ENCODE measurements at places on chromosomes 16 and 17. TPM values are rescaled to one million over a fixed set of nuclear protein-coding genes. Genes with fewer than 3 reads are reported as not detected.
A peak's percentile ranks its signal among the peaks of the same experiment; 100 is the strongest.

DNA sequence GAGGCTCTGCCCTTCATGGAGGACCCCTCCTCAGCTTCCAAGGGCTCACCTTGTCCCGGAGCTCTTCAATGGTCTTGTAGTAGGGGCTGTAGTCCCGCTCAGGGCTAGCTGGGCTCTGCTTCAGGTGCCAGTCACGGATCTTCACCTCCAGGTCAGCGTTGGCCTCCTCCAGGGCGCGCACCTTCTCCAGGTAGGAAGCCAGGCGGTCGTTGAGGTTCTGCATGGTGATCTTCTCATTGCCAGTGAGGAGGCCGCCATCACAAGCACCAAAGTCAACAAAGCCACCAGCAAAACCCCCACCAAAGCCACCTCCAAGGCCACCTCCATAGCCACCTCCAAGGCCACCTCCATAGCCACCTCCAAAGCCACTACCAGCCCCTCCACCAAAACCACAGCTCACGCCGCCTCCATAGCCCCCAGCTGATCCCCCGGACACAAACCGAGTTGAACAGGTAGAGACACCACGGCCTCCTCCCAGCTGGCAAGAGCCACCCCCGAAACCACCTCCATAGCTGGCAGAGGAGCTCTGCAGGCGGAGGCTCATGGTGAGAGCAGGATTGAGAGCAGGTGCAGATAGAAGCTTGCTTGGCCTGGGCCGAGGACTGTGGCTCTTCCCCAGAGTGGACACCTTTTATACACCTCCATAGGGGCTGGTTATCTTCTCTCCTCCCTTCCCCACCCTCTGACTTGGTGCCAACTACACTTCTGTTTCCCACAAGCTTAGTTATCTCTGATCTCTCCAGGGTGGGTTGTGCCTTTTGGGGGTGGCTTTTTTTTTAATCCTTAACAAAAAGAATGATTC is at the start of gene KRT13:
TSS of gene KRT13 (minus strand) at position 606 of the 802 bp plus-strand sequence. CDS start at position 544, 62 bp downstream.
- H3K4me1 ChIP-seq: peaks cover 2% of the 10 kb centered on the region

DNA sequence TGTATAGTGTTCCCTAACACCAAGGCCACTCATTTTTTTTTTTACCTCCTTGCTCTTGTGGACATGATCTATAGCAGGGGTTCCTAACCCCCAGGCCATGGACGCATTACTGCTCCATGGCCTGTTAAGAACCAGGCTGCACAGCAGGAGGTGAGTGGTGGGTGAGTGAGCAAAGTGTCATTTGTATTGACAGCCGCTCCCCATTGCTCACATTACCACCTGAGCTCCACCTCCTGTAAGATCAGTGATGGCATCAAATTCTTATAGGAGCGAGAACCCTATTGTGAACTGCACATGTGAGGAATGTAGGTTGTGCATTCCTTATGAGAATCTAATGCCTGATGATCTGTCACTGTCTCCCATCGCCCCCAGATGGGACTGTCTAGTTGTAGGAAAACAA is 342.0 kb downstream of the SOX9 start:
- no peak for DNase-seq
- no peak overlapping the region for H3K4me3 ChIP-seq
- peaks cover 2% of the 10 kb centered on the region for H3K4me1 ChIP-seq
- peaks cover 14% of the 10 kb centered on the region for H3K27me3 ChIP-seq
- H3K27ac ChIP-seq: no peak overlapping the region

The NLRP1 gene
- total RNA-seq: 200 TPM

GRCh38 chr17:39000021-39000601 is 32.9 kb upstream of the FBXO47 start:
- H3K27me3 ChIP-seq: peaks cover 15% of the 10 kb centered on the region
- no peak overlapping the region for H3K27ac ChIP-seq
- DNase-seq: no peak
- H3K4me1 ChIP-seq: peaks cover 19% of the 10 kb centered on the region
- H3K36me3 ChIP-seq: peaks cover 7% of the 10 kb centered on the region

- peaks cover 8% of the 10 kb centered on the region for H3K36me3 ChIP-seq
- peak; percentile 44 for DNase-seq
- H3K4me1 ChIP-seq: peaks cover 69% of the 10 kb centered on the region
- H3K27me3 ChIP-seq: no peaks in the 10 kb centered on the region
- H3K27ac ChIP-seq: peak overlapping the region; percentile 99
These were observed 14.6 kb downstream of the COTL1 start for GRCh38 chr16:84603140-84603816.

The RDM1 gene
- total RNA-seq: not detected

The TP53TG3B gene
- not detected for total RNA-seq

The TBC1D26 gene
- total RNA-seq: not detected

The EPX gene
- total RNA-seq: not detected

- DNase-seq: no peak
- no peak overlapping the region for H3K4me3 ChIP-seq
- H3K36me3 ChIP-seq: peaks cover 12% of the 10 kb centered on the region
- H3K4me1 ChIP-seq: peaks cover 11% of the 10 kb centered on the region
These were observed 58.3 kb downstream of the CYB561 start for GRCh38 chr17:63387656-63388340.

The HS3ST3A1 gene
- not detected for total RNA-seq

DNA sequence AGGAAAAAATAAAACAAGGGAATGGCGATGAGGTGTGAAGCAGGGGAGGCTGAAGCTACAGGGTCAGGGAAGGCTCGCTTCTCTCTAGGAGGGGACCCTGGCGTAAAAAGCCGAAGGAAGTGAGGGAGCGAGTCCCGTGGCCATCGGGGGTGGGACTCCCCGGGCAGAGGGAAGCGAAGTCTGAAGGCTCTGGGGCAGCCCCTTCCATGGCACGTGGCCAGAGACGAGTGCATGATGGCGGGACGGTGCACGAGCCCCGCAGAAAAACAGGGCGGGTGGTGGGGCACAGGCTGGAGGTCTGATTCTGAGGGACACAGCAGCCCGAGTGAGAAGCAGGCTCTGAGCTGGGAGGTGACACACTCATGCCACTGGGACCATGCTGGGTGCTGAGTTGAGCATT is 21.1 kb upstream of the NCBP3 start:
- H3K36me3 ChIP-seq: peaks cover 2% of the 10 kb centered on the region
- H3K4me3 ChIP-seq: no peak overlapping the region
- peaks cover 5% of the 10 kb centered on the region for H3K4me1 ChIP-seq
- no peaks in the 10 kb centered on the region for H3K27me3 ChIP-seq
- DNase-seq: no peak

The CES2 gene
- total RNA-seq: 36.8 TPM

The FADS6 gene
- total RNA-seq: not detected

The CCL5 gene
- 15.6 TPM for total RNA-seq

The ABCC12 gene
- total RNA-seq: not detected

The NPIPB13 gene
- total RNA-seq: 30.3 TPM

DNA sequence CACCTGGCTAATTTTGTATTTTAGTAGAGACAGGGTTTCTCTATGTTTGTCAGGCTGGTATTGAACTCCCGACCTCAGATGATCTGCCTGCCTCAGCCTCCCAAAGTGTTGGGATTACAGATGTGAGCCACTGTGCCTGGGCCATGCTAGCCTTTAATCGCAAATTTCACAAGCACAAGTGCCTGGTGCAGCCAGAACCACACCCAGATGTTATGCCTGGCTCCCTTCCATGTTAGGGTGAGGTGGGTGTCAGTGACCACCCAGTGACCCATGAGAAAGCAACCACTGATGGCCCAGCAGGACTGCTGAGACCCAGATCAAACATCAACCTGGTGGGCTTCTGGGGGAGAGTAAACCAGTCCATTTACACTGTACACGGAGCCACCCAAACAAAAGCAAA is 241.9 kb downstream of the CDH11 start:
- H3K4me1 ChIP-seq: no peaks in the 10 kb centered on the region
- H3K27ac ChIP-seq: no peak overlapping the region
- no peaks in the 10 kb centered on the region for H3K36me3 ChIP-seq
- DNase-seq: no peak

DNA sequence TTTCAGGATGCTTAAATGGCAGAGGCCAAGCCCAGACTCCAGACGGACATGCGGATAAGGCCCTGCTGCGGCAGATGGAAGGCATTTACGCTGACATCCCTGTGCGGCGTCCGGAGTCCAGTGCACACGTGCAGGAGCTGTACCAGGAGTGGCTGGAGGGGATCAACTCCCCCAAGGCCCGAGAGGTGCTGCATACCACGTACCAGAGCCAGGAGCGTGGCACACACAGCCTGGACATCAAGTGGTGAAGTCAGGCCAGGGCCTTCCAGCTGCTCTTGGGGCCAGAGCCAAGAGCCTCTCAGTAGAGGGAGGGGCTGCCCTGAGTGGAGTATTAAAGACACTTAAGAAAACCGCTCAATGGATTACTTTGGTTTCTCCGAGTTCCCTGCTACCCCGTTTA is 29.4 kb downstream of the NARF start:
- no peaks in the 10 kb centered on the region for H3K36me3 ChIP-seq
- no peak overlapping the region for H3K4me3 ChIP-seq
- peaks cover 10% of the 10 kb centered on the region for H3K4me1 ChIP-seq
- no peaks in the 10 kb centered on the region for H3K27me3 ChIP-seq
- DNase-seq: no peak

DNA sequence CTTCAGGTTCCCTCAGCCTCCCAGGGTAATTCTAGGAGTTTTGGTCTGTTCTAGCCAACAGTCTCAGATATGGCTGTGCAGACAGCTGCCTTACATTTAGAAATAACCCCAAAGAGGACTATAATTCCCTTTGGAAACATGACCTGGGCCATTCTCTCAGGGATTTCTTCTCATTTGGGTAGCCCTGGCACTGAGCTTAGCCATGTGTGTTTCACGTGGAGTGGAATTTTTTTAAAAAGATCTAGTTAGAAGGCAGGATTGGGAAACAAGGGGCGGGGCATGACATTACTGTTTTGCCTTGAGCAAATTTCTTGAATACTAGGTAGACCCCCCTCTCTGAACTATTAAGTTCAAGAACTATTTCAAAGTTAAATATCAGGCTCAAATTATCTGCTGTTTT is 29.6 kb upstream of the MRC2 start:
- H3K27me3 ChIP-seq: no peaks in the 10 kb centered on the region
- no peak overlapping the region for H3K27ac ChIP-seq
- no peak for DNase-seq
- H3K4me3 ChIP-seq: no peak overlapping the region

The ABI3 gene
- 6.5 TPM for total RNA-seq

GRCh38 chr17:17141860-17142552 is 64.1 kb downstream of the PLD6 start:
- DNase-seq: peak; percentile 46
- H3K36me3 ChIP-seq: peaks cover 9% of the 10 kb centered on the region
- H3K4me3 ChIP-seq: peak overlapping the region; percentile 74
- peaks cover 21% of the 10 kb centered on the region for H3K4me1 ChIP-seq
- peak overlapping the region; percentile 94 for H3K27ac ChIP-seq
- no peaks in the 10 kb centered on the region for H3K27me3 ChIP-seq

The CDRT4 gene
- 8.3 TPM for total RNA-seq

GRCh38 chr16:14155572-14156190 is 84.6 kb downstream of the MRTFB start:
- no peaks in the 10 kb centered on the region for H3K27me3 ChIP-seq
- no peaks in the 10 kb centered on the region for H3K36me3 ChIP-seq
- H3K4me1 ChIP-seq: peaks cover 2% of the 10 kb centered on the region
- H3K4me3 ChIP-seq: no peak overlapping the region

DNA sequence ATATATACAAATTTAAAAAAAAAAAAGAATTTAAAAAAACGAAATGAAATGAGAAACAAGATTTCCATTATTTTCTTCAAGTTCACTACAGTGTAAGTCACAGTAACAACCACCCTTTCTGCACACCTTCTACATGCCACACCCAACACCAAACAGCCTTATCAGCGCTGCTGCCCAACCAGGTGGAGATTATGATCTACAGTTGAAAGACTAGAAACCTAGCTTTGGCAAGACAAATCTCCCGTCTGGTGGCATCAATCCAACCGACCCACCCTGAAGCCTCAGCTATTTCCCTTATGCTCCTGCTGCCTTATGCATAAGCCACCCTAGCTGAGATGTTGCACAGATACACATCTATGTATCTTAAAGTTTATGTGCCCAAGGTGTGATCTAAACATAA is 60.8 kb downstream of the PARN start:
- peaks cover 6% of the 10 kb centered on the region for H3K36me3 ChIP-seq
- H3K4me3 ChIP-seq: no peak overlapping the region
- H3K27me3 ChIP-seq: no peaks in the 10 kb centered on the region
- no peak for DNase-seq

The ADCY9 gene
- total RNA-seq: 12.6 TPM

- H3K27ac ChIP-seq: no peak overlapping the region
- H3K36me3 ChIP-seq: no peaks in the 10 kb centered on the region
- no peak for DNase-seq
These were observed 12.3 kb upstream of the PITPNA start for GRCh38 chr17:1574697-1575471.

The MYOCD gene
- not detected for total RNA-seq

DNA sequence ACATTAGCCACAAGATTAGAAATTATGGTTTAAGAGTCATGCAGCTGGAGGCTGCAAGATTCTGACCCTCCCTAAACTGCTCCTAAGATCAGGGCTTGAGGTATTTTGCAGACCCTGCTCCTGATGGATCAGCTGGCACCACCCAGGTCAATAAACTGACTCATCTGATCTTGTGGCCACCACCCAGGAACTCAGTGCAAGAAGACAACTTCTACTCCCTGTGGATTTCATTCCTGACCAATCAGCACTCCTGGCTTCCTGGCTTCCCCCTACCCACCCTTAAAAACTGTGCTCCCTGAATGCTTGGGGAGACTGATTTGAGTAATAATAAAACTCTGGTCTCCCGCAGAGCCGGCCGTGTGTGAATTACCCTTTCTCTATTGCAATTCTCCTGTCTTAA is 25.0 kb upstream of the MILR1 start:
- peaks cover 4% of the 10 kb centered on the region for H3K27me3 ChIP-seq
- H3K27ac ChIP-seq: no peak overlapping the region
- no peak overlapping the region for H3K4me3 ChIP-seq
- no peaks in the 10 kb centered on the region for H3K4me1 ChIP-seq

DNA sequence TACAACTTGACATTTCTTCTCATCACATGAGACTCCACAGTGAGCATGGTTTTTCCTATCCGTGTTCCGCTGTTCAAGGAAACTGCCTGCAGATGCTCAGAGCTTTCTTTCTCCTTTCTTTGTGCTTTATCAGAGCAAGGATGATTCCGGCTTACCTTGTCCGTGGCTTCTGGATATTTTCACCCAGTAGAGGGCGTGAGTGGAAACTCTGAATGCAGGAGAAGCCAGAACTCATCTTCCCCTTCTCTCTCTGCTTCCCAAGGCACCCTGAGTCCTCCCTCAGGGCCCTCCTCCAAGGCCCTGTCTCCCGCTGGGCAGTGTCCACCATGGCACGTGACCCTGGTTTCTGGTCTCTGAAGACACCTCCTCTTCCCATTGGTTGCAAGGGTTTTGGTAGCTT is 721.1 kb upstream of the RBFOX1 start:
- H3K36me3 ChIP-seq: no peaks in the 10 kb centered on the region
- H3K4me1 ChIP-seq: no peaks in the 10 kb centered on the region
- H3K4me3 ChIP-seq: no peak overlapping the region
- no peaks in the 10 kb centered on the region for H3K27me3 ChIP-seq
- H3K27ac ChIP-seq: no peak overlapping the region
- DNase-seq: no peak

GRCh38 chr17:74245145-74245831 is 28.7 kb upstream of the DNAI2 start:
- DNase-seq: no peak
- no peaks in the 10 kb centered on the region for H3K36me3 ChIP-seq
- H3K4me3 ChIP-seq: no peak overlapping the region
- H3K27ac ChIP-seq: peak overlapping the region; percentile 51

Measured in T-helper 17 cell (primary cell).